ENCODE measurements at places on chromosomes 1 and 21.
A peak's percentile ranks its signal among the peaks of the same experiment; 100 is the strongest.

GRCh38 chr1:119914071-119914470, 17.8 kb upstream of the ADAM30 start:
- no peak for DNase-seq

DNA sequence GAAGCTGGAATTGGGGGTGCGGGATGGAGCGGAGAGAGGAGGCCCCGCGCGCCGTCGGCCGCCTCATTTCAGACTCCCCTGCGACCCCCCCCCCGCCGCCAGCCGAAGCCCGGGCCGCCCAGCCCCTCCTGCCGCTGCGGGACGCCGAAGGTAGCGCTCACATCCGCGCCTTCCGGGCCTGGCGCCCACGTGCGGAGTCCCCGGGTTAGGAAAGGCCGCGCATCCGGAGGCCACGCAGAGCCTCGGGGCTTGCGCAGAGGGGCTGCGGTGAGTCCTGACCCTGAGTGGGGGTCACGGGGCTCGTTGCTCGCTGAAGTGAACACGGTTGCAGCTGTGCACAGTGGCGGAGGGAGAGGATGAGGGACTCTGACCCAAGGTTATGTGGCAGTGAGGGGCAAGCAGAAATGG, 552 bp upstream of the ZNF496 start:
- DNase-seq, result peak; percentile 64

DNA sequence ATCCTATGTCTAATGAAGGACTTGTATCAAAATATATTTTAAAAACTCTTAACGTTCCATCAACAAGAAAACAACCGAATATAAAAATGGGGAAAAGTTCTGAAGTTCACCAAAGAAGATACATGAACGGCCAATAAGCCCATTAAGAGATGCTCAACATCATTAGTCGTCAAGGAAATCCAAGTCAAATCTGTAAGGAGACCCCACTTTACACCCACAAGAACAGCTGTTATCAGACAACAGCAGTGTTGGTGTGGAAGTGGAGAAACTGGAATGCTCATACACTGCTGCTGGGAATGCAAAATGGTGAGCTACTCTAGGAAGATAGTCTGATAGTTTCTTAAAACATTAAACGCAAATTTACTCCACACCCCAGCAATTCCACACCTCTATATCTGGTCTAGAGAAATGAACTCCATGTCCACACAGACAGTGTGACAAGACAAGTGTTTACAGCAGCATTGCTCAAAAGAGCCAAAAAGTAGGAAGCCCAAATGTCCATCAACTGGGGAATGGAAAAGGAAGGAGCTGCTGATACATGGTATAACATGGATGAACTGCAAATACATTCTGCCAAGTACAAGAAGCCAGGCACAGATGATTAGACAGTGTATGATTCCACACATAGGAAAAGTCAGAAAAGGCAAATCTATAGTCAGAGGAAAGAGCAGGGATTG, 18.5 kb downstream of the UBE2G2 start:
- no peak for DNase-seq

- no peak for DNase-seq
These were observed 47.4 kb upstream of the ANGPTL1 start for GRCh38 chr1:178918308-178918707.

DNA sequence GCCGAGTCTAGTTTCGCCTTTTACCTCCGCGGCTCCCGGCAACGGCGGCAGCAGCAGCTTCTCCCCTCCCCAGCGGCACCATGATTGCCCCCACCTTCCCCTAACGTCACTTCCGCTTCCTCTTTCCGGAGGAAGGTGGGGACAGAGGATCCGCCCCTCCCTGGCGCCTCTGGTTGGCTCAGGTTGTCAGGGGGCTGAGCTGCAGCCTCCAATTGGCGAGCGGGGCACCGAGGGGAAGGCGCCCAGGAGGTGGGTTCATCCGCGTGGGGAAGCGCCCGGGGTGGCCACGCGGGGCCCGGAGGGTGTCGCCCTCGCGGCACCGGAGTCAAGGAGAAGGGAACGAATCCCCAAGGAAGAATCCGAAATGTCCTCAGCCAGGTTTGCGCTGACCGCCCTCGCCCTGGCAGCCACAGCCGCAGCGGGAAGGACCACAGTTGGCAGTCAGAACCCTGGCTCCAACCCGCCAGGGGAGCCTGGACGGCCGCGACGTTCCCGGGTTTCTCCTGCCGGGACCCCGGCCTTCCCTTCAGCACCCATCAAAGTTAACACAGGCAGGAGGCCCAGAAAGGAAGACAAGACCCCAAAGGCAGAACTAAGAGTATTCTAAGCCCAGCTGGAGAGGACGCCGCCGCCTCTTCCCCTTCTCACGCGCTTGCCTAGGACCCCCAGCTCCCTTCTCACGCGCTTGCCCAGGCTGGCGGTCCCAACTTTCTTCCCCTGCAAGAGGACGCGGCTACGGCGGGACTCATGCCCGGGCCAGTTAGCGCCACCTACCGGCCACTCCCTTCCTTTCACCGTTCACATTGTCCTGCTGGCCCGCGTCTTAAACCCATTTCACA, at the start of gene MTF1:
TSS of gene MTF1 (minus strand) at position 86 of the 839 bp plus-strand sequence. CDS start 1,934 bp downstream, outside the sequence.
- DNase-seq, result peak; percentile 98

DNA sequence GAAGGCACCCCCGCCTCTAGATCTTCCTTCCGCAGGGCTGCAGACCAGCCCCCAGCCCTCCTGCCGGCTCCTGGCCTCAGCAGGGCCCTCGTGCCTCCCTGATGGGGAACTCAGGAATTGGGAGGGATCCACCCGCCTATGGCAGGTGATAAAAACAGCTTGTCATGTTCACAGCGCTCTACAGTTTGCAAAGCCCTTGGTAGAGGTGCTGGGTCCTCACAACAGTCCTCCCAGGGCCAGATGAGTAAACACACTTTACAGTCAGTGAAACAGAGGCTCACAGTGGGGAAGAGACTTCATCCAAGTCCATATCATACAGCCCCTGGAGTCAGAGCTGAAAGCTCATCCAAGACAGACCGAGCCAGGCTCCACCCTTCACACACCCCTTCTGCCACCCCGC, 97.0 kb upstream of the IFFO2 start:
- no peak for DNase-seq

DNA sequence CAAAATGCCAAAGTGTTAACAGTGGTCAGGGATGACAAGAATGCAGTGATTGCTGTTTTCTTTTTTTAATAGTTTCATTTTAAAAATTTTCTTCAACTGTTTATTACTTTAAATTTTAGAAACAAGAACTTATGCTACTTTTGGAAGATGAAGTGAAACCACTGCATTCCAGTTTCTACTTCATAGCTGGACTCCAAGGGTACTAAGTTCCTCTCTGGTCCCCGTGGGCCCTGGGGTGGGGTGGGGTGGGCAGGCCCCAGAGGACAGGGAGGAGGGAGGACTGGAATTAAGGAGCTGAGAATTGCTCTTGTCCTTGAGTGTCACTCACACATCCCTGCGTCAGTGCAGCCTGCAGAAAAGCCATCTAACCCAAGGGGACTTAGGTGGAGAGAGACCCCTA, 97.3 kb downstream of the RAVER2 start:
- no peak for DNase-seq

DNA sequence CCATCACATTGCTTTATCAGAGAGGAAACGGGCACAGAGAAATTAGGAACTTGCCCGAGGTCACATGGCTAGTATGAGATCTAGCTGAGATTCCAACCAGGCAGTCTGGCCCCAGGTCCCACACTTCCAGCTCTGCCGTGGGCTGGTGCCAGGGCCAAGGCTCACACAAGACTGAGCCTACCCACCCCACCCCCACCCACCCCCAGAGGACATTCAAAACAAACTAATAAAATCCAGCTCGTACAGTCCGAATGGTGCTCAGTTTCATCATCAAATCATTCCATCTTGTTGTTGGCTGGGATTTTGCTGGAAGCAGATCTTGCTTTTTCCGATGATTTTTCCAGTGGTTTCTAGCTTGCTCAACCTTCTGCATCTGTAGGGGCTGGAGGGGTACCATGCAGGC, 27.9 kb downstream of the MATN1 start:
- no peak for DNase-seq

- DNase-seq, result peak; percentile 82
These were observed 27.7 kb downstream of the PIGP start for GRCh38 chr21:37045149-37045548.

- no peak for DNase-seq
These were observed 133.1 kb downstream of the CAMTA1 start for GRCh38 chr1:6918186-6918924.

GRCh38 chr1:30536530-30536929, 186.9 kb downstream of the MATN1 start:
- DNase-seq, result no peak

GRCh38 chr1:151846062-151846568, 6.5 kb upstream of the C2CD4D start:
- peak; percentile 62 for DNase-seq

- DNase-seq, result no peak
These were observed 275.5 kb downstream of the RGS7 start for GRCh38 chr1:241081473-241081872.

GRCh38 chr1:178806665-178807300, 64.1 kb downstream of the ANGPTL1 start:
- no peak for DNase-seq

DNA sequence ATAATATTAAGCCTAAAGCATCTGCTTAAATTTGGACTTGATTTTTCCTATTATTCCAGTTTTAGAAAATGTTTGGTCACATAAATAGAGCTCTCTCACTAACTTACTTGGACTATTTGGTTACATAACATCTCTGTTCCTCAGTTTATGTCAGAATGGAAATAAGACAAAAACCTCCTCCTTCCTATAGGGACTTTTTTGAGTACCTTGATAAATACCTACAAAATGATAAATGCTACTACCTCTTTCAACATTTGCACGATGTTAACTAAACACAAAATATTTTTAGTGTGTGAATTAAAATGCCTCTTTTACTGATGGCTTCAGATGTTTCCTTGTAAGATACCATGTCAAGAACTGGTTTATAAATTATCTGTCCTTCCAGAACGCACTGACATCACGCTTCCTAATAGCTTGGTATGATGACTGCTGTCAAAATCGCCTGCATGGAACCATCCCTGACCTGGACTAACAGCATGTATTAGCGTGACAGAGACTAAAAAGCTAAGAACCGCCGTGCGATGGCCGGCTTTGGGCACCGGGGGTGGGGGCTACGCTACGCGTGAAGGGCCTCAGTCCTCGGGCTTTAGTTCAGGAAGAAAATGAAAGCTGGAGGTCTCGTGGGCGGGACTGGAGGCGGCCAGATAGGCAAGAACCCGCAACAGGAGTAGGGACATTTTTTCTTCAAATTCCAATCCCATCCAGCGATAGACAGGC, 133.2 kb upstream of the BARHL2 start:
- peak; percentile 60 for DNase-seq

DNA sequence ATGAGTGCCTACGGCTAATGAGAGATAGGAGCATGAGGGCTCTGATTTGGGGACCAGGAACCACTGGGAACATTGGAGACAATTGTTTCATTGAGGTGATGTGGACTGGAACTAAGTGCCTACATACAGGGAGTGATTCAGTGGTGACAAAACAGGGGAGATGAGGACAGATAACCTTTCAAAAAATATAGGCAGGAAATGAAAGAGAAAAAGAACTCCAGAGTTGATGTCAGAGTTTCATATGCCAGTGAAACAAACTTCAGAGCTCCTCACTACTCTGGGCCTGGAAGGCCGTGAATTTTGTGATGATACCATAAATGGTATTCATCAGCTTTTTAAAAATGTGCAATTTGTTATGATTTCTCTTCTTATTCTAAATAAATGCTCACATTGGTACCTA, 39.3 kb downstream of the FASLG start:
- no peak for DNase-seq

GRCh38 chr1:51572365-51572764, 44.5 kb upstream of the OSBPL9 start:
- no peak for DNase-seq

GRCh38 chr1:167263344-167263743, 42.7 kb downstream of the POU2F1 start:
- no peak for DNase-seq

- no peak for DNase-seq
These were observed 93.9 kb upstream of the PRMT6 start for GRCh38 chr1:106962591-106962990.

DNA sequence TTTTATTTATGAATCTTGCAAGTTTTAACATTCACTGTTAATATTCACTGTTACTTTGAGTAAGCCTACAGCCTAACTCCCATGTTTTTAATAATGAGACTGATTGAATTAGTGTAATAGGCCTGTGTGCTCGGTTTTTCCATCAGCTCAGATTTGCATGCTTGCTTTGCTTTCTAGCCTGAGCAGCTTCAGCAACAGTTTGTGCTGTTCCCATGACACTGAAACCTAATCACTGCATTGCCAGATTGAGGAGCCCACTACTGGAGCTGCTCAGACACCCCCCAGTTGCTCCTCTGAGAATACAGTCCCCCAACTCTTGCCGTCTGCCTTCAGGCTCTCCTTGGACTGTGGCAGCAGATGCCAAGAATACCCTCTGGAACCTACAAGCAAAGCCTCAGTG, 695.4 kb downstream of the BRINP3 start:
- DNase-seq, result no peak

DNA sequence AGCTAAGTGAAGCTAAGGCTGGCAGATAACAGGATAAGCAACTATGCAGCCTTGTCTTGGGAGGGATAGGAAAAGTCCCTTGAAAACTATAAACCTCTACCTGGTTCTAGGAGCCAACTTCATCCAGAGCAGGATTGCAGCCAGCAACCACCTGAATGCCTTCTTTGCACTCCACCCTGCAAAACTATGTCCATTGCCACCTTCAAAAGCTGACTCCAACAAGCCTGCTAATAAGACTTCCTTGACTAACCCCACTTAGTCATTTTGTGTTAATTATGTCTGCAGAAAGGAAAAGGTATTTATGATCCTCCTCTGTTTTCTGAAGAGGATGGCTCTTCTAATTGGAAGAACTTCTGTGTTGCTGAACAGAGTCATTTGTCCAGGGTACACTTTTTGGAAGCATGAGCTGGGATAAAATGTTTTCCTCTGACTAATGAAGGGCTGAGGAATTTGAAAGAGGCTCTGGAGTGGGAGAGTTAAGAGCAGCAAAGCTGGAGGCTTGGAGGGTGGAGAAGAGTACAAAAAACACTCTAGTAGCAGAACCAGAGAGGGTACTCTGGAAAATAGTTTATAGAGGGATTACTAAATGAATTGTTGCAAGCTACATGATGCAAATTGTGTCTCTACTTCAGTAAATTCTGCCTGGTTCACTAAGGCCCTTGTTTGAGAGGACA, 9.6 kb upstream of the RIMKLA start:
- no peak for DNase-seq

DNA sequence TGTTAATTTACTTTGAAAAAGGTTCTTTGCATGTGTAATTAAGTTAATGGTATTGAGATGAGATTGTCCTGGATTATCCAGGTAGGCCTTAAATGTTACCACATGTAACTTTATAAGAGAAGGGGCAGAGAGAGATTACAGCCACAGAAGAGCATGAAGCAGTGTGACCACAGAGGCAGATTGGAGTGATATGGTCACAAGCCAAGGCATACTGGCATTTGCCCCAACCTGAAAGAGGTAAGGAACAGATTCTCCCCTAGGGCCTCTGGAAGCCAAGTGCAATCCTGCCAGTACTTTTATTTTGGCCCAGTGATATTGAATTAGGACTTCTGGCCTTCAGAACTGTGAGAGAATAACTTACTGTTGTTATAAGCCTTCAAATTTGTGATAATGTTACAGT, 23.0 kb downstream of the RNF2 start:
- peak; percentile 49 for DNase-seq

Data from common myeloid progenitor, CD34-positive (primary cell).